ENCODE measurements at places on chromosomes 3 and 15.

- DNase-seq = no peak
Observed at GRCh38 chr3:37961622-37962431, 28.8 kb upstream of the VILL start.

DNA sequence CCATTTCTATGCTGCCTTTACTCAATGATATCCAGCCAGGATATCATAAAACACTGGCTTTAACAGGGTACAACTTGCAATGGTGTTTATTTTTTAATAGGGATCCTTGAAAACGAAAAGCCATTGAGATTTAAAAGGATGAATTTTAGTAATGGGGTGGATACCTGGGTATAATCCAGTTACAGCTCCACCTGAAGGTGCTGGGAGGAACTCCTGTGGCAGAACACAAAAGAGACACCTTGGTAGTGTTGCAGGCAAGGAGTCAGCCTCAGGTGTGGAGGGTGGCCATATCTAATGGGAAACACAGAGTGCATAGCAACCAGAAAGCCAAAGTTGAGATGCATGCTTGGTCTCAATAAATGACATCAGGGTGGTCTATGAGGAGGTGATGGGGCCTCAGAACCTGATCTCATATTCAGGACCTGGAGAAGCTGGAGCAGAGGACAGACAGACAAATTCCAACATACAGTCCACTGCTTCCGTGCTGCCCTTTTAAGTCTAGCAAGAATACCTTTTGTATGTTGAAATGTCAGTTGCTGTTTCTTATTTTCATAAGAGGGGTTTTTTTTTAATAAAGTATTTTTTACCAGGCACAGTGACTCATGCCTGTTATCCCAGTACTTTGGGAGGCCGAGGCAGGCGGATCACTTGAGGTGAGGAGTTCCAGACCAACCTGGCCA lies 12.0 kb upstream of the PAQR9 start:
- DNase-seq = no peak

GRCh38 chr3:170520996-170521395 lies 64.9 kb downstream of the SLC7A14 start:
- DNase-seq = no peak

GRCh38 chr3:107432013-107432515 lies 54.8 kb downstream of the CCDC54 start:
- DNase-seq = no peak

DNA sequence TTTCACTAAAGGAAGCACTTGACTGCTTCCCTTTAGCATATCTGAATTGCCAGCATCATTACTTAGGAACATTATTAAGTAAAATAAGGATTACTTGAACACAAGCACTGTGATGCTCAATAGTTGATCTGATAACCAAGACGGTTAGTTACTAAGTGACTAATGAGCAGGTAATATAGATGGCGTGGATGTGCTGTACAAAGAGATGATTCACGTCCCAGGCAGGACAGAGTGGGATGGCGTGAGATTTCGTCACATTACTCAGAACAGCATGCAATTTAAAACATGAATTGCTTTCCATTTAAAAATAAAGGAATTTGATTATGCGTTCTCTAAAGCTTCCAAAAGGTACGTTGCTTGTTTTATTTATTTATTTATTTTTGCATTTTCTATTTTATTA lies 240.0 kb upstream of the ARHGEF26 start:
- no peak for DNase-seq

DNA sequence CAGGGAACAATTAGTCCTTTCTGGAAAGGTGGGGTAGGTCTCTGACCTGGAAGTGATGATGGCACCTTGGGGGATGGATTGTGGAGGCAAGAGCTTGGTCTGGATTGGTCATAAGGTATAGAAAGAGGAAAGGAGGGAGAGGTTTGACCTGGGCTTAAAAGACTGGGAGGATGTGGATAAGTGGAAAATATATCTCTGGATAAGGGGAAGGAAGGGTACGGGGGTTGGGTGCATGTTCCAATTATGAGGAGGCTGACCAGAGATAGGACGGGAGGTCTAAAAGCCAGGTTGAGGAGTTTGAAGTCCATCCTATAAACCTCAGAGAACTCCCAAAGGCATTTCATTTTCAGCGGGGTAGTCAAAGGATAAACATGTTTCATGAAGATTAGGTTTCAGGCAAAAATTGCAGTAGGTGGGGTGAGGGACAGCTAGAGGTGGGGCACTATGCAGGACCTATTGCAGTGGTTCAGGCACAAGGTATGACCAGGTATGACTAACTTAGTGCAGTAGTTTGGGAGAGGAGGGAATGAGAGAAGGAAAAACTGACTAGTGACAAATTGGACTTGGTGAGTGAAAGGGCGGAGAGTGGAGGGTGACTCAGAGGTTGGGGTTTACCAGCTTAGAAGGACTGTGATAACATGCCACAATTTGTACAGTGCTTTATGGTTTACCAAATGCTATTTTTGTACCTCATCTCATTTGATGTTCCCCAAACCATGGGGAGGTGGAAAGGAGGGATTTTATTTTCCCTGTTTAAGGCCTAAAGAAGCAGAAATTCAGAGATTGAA lies 10.7 kb downstream of the PDE8A start:
- DNase-seq = no peak

DNA sequence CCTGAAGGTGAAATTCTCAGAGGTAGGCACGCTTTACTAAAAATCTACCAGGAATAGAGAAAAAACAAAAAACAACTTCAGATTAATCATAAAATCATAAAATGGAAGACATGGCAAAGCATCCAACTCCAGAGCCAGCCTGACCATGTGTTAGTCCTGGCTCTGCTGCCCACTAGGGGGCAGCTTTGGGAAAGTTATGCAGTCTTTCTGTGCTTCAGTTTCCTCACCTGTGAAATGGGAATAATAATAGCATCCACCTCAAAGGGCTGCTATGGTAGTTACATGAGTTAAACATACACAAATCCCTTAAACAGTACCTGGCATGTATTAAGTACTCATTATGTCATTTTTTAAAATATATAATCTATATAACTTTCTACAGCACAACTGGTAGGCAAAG lies 52.3 kb downstream of the WNT5A start:
- DNase-seq = no peak

- no peak for DNase-seq
Observed at GRCh38 chr15:80081390-80081789, 21.9 kb downstream of the ZFAND6 start.

GRCh38 chr3:186985661-186986364 lies 55.5 kb downstream of the ST6GAL1 start:
- DNase-seq = no peak

- DNase-seq = no peak
Observed at GRCh38 chr3:135107043-135107442, 312.0 kb downstream of the EPHB1 start.

DNA sequence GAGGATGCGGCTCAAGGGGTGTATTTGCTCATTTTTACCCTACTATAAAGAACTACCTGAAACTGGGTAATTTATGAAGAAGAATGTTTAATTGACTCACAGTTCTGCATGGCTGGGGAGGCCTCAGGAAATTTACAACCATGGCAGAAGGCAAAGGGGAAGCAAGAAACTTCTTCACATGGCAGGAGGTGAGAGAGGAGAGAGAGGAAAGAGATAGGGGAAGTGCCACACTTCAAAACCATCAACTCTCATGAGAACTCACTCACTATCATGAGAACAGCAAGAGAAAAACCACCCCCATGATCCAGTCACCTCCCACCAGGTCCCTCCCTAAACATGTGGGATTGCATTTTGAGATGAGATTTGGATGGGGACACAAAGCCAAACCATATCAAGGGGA lies 192.7 kb downstream of the DIPK2A start:
- DNase-seq = no peak

DNA sequence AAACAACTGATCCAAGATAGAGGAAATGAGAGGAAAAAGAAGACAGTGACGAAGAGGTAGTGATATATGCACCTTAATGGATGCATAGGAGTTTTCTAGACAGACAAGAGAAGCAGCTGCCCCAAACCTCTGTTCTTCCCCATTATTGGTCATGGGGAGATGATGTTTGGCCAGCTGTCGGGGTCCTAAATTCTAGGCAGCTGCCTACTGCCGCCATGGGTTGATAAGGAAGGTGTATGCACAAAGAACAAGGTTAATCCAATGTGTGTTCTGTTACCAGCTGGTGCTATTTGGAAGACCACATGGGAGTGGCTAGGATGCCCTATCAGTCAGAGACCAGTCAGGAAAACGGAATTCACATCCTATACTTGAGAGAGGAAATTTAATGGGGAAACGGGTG lies 47.4 kb downstream of the NTRK3 start:
- DNase-seq = no peak

- no peak for DNase-seq
Observed at GRCh38 chr3:172018364-172018763, 21.0 kb upstream of the FNDC3B start.

GRCh38 chr15:98954411-98954810 lies 53.2 kb downstream of the PGPEP1L start:
- DNase-seq = no peak

GRCh38 chr3:36362216-36362615 lies 18.1 kb upstream of the STAC start:
- DNase-seq = no peak

GRCh38 chr15:77569729-77570125 lies 63.0 kb downstream of the LINGO1 start:
- no peak for DNase-seq

GRCh38 chr15:78878356-78878755 lies 5.7 kb downstream of the MORF4L1 start:
- no peak for DNase-seq

DNA sequence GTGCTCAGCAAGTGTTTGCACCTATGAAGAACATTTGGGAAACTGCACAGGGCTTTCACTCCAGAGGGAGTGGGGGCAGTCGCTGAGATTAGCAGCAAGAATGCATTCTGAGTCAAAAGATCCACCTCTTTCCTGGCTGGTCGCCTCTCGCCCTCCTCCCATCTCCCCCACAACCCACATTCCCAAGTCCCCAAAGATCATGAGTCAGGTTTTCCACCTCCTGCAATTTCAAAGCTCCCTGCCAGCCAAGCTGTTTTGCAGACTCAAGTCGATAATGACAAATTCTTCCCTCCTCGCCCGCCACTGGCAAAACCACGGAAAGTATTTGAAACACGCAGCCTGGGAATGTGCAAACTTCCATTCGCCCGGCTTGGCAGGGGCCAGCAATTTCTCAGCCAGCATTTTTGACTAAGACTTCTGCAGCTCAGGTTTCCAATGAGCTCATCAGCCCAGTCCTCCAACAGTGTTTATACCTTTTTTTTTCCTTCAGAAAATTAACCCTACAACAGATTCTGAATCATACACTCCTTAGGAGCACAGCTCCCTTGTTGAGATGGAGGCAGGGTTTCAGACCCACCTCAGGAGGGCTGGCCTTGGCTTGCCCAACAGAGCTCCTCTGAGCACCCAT lies 181.4 kb downstream of the SMAD6 start:
- no peak for DNase-seq

DNA sequence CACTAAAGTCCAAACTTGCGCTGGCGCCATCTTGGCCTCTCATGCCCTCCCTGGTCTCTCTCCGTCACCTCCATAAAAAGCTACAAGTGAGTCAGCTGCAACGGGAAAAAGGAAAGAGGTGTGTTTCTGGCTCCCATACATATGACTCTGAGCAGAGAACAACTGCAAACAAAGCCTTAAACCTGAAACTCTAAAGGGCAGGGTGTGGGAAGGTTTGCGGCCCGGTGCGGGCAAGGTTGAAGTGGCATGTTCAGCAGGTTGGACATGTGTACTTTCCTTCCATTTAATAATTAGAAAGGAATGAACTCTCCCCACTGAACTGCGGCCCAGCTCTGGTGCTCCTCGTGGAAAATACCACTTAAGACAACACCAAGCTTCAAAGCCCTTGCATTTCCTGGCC lies 59.0 kb upstream of the PPARG start:
- no peak for DNase-seq
